ENCODE measurements at places on chromosomes 1 and 21.

- DNase-seq: no peak
These were observed 7.6 kb upstream of the AADACL4 start for GRCh38 chr1:12636098-12636950.

DNA sequence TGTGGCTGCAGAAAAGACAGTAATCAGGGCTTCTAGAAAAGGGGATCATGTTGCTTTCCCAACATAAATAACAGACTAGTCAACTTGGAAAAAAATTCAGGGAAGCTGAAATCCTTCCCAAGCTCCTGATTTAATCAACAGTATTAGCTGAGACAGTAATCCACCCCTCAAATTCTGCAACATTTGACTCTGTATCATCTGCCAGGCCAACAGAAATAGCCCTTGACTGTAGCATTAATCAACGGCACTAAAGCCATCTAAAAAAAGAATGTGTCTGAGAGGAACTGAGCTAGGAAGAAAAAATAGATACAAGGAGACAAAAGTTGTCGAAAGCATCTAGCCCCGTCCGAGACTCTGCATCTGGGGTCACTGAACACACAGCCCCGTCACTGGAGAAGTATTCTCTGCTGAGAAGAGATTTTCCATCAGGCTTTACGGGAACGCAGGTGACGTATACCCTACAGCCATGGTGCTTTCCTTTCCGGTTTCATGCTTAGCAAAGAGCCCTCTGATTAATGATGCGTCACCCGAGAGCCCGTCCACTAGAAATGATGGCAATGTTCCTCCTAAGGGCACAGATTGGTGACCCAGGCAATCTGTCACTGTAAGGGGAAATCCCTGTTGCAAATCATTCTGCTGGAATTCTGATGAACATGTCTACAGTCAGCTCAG is 42.1 kb upstream of the TP53BP2 start:
- no peak for DNase-seq

GRCh38 chr1:119007339-119007669 is 19.2 kb upstream of the TBX15 start:
- no peak for DNase-seq

GRCh38 chr1:16195518-16195905 is 16.9 kb downstream of the ARHGEF19 start:
- DNase-seq: no peak

- DNase-seq: no peak
These were observed 98.8 kb downstream of the RASAL2 start for GRCh38 chr1:178192686-178193085.

GRCh38 chr1:112298558-112298957 is 97.5 kb upstream of the CTTNBP2NL start:
- no peak for DNase-seq

Data from CD4-positive, alpha-beta memory T cell (primary cell).